ENCODE measurements at places on chromosomes 4 and X.

- DNase-seq, result no peak
These were observed 85.5 kb downstream of the NFKB1 start for GRCh38 chr4:102586644-102587021.

DNA sequence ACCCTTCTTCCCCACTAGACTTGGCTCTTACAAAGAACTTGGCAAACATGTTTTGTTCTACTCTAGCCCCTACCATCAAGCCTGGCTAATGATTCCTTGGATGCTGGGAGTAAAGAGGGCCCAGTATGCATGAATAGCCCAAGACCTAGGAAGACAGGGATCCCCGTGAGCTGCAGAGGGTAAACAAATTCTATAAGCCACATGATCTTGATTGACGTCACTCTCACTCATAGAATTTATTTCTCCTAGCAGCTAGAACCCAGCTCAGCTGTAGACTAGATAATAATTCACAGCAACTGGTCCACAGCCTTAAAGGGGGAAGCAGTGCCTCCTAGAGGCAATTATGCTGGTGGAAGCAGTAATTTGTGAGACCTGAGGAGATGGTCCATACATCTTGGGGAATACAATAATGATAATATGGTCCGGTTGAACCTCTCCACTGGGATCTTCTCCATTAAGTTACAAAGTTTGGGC lies 16.1 kb upstream of the USO1 start:
- DNase-seq, result no peak

GRCh38 chr4:132955146-132955545 lies 193.9 kb upstream of the PCDH10 start:
- no peak for DNase-seq

GRCh38 chr4:37827802-37828321 lies 1.4 kb downstream of the PGM2 start:
- DNase-seq, result no peak

GRCh38 chr4:166903408-166903807 lies 330.9 kb downstream of the SPOCK3 start:
- DNase-seq, result no peak

DNA sequence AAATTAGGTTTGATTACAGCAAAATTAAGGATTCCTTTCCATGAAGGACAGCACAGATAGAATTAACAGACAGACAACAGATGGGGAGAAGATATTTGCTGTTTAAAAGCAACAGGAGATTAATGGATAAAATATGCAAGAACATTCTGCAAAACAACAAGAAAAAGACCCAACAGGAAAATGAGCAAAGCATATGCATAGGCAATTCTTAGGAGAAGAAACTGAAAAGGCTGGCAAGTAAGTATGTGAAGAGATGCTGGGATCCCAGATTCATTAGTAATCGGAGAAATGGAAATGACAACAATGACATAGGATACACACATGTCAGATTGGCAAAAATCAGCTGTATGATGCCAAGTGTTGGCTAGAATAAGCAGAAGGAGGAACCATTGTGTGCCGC lies 27.5 kb upstream of the HMGB3 start:
- no peak for DNase-seq

- DNase-seq, result no peak
These were observed 676.7 kb upstream of the TENM3 start for GRCh38 chr4:181566490-181566889.

- no peak for DNase-seq
These were observed 359.9 kb upstream of the AGA start for GRCh38 chr4:177802162-177802561.

- no peak for DNase-seq
These were observed 127.3 kb downstream of the DCHS2 start for GRCh38 chr4:154364066-154364845.

- DNase-seq, result no peak
These were observed 31.0 kb downstream of the MTHFD2L start for GRCh38 chr4:74188912-74189311.

GRCh38 chr4:35164063-35164462 lies 1080.3 kb downstream of the ARAP2 start:
- DNase-seq, result no peak

DNA sequence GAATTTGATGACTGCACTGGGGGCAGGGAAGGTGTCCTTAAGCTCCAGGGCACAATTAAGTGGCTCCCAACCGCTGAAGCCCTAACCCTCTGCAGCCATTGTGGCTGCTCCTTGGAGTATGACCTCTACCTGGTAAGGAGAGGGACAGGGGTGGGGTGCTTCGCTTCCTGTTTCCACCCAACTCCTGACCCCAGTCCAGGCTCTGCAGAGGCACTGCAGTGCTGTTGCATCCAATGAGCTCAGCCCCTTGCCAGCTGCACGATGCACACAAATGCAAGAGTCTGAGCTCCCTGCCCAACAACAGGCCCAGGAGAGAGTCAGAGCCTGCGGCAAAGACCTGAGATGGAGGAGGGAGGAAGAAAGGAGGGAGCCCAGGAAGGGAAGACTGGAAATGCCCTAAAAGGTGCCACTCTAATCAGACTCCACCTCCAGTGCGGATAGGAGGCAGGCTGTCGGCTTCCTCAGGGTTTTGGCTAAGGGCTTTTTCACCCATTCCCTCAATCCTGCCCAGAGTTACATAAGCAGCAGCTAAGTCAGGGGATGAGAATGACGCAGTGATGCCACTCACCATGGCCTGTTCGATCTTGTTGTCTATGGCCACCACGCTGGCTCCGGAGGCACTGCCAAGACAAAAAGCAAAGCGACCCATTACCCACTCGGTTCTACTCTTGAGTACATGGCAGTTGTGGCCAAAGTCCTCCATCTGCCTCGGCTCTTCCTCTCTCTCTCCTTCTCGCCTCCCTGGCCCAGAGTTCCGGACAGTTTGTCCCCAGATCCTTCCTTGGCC lies 60.1 kb downstream of the TSC22D3 start:
- DNase-seq, result no peak

- DNase-seq, result peak; percentile 3
These were observed 27.3 kb upstream of the JADE1 start for GRCh38 chr4:128782076-128782715.

DNA sequence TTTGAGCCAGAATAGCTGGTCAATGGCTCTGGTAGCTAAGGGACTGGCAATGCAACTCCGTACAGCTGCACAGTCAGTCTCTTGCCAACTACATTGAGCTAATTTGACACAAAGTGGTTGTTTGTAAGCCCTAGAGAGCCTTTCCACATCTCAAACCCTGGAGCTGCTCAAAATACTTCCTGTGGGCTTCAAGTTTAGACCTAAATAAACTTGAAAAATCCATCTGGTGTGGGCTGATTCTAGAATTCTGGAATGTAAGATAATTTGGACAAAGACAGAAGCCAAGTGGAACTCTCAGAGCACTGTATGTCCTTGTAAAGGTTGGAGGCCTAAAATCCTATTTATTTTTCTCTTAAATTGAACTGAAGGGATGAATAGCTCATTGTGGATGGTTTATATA lies 380.8 kb downstream of the SPRY1 start:
- no peak for DNase-seq

- no peak for DNase-seq
These were observed 315.4 kb upstream of the GRIA3 start for GRCh38 chrX:122868631-122869030.

- DNase-seq, result no peak
These were observed 83.4 kb upstream of the PACRGL start for GRCh38 chr4:20616848-20617247.

- DNase-seq, result no peak
These were observed 34.0 kb downstream of the BMP2K start for GRCh38 chr4:78809928-78810835.

DNA sequence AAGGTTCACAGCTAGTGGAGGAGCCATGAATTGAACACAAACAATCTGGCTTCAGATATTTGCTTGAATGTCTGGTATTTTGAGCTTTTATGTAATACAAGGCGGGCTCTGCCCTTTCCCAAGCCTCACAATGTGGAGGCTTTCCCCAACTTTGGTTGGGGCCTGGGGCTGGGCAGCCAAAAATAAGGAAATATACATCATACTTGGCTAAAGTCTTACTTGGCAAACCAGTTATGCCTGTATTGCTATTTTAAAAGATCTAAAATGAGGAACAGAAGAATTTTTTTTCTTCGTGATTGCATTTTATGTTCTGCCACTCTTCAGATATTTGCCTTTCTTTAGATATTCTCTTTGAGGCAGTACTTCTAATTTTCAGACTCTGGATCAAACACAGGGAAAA lies 26.1 kb downstream of the ARFIP1 start:
- no peak for DNase-seq

- no peak for DNase-seq
These were observed 20.6 kb upstream of the FGFBP2 start for GRCh38 chr4:15983610-15984009.

GRCh38 chr4:159655547-159655946 lies 552.7 kb downstream of the RAPGEF2 start:
- no peak for DNase-seq

DNA sequence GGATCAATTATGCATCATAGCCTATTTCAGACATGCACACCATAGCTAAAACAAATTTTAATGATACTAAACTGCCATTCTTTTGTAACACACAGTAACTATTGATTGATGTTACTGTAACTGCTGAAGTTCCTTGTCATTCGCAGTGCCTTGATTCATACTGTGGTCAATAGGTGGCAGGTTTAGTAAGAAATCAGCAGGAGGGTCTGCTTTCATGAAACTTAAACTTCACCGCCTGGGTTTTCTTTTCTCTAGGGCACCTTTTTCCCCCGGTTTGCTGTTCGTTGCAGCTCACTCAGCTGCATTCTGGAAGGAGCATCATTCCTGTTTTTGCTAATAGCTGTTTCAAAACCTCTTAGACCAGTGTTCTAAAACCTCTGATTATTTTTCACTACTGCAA lies 88.1 kb downstream of the RPA4 start:
- DNase-seq, result no peak

- no peak for DNase-seq
These were observed 94.4 kb downstream of the SOWAHB start for GRCh38 chr4:76803522-76803921.

- DNase-seq, result no peak
These were observed 8.3 kb upstream of the ODAM start for GRCh38 chr4:70187216-70187615.

DNA sequence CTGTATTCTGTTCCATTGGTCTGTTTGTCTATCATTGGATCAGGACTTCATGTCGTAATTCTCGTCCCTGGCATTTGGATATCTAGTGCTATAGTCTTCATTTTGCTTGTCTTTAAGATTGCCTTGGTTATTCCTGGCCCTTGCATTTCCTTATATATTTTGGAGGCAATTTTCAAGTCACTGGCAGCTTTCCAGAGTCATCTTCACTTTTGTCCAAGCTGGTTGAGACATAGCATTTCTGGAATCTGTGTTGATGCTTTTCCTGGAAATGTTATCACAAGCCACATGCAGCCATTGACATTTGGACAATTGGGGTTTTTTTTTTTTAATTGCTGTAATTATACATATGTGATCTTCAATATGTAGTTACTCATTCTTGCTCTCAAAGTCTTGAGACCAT lies 45.2 kb upstream of the HGFAC start:
- DNase-seq, result no peak

- DNase-seq, result no peak
These were observed 23.7 kb upstream of the UBA1 start for GRCh38 chrX:47169726-47170515.

DNA sequence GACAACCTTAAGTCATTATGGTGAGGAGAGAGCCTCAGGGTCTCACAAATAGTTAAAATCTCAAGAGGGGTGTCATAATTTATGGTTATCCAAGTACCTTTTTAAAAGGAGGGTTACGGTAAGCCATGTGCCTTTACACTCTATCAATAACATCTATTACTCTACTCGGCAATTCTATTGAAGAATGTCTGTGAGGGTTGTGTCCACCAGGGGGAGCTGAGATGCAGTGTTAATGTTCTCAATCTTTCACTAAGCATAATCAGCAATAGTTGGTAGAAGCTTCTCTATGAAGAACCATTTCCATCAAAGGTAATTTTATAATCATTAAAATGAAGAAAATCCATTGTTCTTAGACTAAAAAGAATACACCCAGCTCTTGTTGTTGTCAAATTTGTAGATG lies 457.4 kb downstream of the CENPC start:
- DNase-seq, result no peak

DNA sequence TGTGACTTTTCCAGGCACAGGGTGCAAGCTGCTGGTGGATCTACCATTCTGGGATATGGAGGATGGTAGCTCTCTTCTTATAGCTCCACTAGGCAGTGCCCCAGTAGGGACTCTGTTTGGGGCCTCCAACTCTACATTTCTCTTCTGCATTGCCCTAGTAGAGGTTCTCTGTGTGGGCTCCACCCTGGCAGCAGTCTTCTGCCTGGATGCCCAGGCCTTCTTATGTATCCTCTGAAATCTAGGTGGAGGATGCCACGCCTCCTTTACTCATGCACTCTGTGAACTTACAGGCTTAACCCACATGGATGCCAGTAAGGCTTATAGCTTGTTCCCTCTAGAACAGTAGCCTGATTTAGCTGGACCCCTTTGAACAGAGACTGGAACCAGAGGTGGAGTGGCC lies 20.9 kb upstream of the EREG start:
- no peak for DNase-seq

- DNase-seq, result no peak
These were observed 25.5 kb downstream of the GPRASP3 start for GRCh38 chrX:102745857-102746584.

- DNase-seq, result no peak
These were observed 43.6 kb downstream of the ADGRG4 start for GRCh38 chrX:136344320-136344719.

DNA sequence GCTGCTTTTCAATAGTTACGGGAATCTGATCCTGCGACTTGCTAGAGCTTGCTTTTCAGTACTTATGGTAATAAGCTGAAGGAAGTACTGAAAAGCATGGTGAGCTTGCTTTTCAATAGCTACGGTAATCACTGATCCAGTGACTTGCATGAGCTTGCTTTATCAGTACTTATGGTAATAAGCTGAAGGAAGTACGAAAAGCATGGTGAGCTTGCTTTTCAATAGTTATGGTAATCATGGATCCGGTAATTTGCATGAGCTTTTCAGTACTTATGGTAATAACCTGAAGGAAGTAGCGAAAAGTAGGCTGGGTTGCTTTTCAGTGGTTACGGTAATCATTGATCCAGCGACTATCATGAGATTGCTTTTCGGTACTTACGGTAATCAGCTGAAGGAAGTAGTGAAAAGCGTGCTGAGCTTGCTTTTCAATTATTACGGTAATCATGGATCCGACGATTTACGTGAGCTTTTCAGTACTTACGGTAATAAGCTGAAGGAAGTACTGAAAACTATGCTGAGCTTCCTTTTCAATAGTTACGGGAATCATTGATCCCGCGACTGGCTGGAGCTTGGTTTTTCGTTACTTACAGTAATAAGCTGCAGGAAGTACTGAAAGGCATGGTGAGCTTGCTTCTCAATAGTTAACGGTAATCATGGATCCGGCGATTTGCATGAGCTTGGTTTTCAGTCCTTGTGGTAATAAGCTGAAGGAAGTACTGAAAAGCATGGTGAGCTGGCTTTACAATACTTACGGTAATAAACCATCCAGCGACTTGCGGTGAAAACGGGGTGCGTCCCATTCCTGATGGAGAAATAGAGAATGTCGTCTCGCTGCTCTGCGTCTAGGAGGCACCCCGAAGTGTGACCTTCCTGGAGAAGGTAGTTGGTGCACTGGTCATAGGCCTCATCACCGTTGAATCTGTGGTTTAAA lies 6.5 kb downstream of the CRLF2 start:
- DNase-seq, result no peak

GRCh38 chr4:7786040-7786439 lies 153.6 kb downstream of the AFAP1 start:
- no peak for DNase-seq

- DNase-seq, result no peak
These were observed 231.9 kb upstream of the INTU start for GRCh38 chr4:127400731-127401346.
